RKO (cell line): ENCODE measurements at places on chromosomes 1 and 21.

DNA sequence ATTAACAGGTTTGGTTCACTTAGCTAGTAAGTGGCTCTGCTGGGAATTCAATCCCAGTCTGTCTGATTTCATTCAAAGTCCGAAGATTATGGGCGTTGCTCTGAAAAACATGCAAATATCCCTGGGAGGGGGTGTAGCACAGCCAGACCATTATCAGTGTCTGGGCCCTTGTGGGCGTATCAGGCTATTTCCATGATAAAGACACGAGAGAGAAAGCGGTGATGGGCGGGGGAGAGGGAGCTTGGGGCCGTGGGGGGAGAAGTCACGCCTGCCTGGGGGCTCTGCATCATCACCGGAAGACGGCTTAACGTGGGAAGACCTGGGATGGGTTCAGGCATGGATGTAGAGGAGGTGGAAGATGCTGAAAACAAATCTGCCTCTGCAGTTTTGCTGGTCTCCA is 25.8 kb downstream of the IL6R start:
- no peak for DNase-seq

DNA sequence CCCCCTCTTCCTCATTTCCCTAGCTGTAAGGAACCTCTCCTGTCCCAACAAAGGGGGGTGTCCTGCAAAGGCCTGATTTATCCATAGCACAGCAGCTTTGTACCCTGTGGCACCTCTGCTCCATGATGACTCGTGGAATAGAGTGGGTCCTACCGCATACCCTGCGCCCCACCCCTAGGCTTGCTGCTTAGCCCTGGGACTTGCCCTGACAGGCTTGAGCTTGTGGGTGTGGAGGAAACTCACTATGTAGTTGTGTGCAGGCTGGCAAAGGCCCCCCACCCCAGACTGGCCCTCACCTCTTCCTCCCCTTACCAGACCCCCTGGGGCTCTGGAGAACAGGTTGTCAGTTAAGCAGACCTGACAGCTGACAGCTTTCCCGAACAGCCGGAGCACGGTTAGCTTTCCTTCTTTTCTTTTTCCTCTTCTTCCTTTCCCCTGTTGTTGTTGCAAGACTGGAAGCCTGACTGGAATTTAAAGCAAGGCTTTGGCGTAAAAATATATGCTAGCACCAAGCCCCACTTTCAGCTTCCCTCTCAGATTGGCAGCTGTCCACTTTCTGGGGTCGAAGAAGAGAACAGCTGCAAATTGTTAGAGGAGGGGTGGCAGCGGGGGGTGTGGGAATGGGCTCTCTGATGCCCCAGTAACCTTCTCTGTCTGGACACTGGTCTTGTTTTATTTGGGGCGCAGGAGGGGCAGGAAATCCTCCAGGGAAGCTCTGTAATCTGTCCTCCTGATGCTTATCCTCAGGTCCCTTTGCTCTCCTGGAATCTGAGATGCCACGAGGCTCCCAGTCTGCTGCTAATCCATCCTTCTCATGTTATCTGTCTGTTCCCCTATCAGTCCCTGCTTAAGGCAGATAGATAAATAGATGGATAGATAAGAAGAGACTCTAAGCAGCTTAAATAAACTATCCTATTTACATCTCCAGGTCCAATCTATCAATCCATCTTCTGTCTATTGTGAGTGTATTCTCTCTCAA is 134.6 kb downstream of the BRINP2 start:
- DNase-seq, result no peak

DNA sequence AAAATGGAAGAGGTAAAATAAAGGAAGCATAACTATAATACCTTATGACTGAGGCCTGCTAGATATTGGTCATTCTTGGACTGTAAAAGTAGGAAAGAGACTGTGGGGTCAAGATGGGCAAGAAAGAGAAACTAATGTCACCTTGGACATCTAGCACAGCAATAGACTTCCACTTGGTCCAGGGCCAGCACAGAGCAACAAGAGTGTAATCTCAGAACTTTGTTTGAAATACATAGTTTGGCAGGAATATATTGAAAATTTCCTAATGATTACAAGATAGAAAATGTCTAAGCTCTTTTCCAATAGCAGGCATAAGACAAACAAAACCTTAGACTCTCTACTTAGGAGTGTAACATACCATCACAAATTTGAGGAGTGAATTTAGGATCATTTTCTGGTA is 4.6 kb downstream of the LRRC8C start:
- DNase-seq, result no peak

DNA sequence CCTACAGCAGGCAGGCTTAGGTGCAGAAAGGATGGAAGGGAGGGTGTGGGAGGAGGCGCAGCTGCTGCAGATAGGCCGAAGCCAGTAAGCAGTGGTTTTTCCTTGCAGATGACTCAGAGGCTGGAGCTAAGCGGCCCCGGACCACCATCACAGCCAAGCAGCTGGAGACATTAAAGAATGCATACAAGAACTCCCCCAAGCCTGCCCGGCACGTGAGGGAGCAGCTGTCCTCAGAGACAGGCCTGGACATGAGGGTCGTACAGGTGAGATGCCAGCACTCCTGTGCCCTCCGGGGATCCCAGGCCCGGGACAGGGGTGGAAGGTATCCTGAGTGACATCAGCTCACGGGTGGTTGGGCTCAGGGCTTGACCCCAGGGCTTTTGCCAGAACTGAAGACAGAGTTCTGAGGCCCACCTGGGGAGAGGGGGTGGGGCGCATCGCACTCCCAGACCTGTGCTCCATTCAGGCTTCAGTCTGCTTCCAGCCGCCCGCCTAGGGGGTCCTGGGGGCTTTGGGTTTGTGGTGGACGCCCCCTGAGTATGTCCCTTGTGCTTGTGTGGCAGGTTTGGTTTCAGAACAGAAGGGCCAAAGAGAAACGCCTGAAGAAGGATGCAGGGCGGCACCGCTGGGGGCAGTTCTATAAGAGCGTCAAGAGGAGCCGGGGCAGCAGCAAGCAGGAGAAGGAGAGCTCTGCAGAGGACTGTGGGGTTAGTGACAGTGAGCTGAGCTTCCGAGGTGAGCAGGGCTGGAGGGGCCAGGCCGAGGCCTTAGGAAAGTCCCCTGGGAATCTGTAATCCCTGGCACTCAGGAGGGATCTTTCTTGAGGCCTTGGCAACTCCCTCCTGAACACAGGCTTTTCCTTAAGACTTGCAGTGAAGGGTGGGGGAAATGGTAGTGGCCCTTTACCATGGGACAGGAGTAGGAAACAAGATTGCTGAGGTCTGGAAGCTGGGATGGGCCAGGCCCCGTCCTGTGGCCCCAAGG is 41.5 kb downstream of the LHX4 start:
- DNase-seq, result no peak

DNA sequence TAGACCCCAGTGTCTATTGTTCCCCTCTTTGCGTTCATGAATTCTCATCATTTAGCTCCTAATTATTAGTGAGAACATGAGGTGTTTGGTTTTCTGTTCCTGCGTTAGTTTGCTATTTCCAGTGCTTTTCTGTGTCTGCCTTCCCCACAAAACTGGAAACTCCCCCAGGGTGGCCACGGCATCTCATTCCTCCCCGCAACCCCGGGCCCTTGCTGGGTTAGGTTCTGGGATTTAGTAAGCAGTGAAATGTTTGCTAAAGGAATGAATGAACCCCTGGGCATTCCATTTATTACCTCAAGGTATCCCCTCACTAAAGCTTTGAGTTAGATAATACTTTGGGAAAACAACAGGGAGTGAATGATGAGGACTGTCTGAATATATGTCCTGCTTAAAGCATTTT is 142.9 kb downstream of the GLUL start:
- DNase-seq, result no peak

DNA sequence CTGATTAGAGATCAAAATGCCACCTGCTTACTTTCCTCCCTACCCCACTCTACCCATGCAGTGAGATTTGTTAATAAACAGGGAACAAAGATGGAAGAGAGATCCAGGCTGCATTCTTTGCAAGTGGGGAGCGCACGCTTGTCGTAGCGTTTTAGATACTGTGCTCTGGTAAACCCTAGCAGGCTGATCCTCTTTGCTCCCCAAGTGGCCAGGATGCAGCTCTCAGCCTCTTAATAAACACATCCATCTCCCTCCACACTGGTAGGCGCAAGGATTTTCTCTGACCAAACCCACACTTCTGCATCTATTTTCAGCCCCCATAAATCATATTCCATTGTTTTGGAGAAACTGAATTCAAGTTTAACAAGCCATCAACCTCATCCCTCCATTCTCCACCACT is 2.9 kb downstream of the PGBD5 start:
- no peak for DNase-seq

GRCh38 chr1:14392161-14392858 is 206.2 kb upstream of the KAZN start:
- DNase-seq, result no peak

GRCh38 chr1:60866226-60866900 is 216.0 kb upstream of the NFIA start:
- DNase-seq, result no peak

DNA sequence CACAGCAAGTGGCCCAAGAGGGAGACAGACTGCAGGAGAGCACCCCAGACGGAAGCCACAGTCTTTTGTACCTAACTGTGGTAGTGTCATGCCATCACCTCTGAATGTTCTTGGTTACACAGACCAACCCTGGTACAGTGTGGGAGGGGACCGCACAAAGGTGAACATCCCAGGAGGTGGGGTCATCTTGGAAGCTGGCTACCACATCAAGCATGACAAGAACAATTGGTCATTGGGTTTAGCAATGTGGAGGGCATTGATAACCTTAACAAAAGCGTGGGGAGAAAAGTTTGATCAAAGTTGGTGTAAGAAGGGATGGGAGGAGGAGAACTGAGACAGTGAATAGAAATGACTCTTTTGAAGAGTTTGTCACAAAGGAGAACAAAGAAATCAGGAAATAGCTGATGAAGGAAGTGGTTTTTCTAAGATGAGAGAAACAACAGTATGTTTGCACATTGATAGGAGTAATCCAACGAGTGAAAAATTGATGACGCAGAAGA is 87.1 kb upstream of the CACNA1E start:
- DNase-seq, result no peak

DNA sequence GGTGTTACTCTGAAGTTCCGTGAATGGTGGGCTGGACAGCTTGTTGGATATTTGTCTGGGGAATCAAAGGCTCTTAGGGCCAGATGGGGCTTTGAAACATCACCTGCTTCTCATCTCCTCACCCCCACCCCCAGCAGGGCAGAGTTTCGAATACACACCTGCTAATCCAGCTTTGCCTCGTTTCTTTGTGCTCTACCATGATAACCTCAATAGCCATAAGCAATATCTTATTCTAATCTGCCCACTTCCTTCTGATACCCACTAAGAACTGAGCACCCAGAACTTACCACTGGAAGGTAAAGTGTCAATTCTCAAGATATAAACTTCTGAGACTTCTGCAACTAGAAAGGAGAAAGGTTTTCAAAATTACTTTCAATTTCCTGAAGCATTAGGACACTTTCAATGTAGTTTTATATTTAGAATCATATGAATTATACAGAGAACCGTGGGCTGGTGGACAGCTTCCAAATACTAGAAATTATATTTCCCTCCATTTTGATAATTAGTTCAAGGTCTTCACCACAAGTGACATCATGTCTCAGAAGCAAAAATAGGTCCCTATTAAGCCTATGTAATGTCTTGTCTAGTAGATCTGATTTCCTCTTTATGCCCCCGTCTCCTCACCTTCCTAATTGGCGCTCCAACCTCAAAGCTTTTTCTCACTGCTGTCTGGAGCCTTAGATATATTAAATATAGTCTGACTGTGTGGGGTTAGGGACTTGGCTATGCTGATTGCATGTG is 64.4 kb upstream of the NEK2 start:
- no peak for DNase-seq
